ENCODE measurements at places on chromosomes 4 and X. TPM values are rescaled to one million over a fixed set of nuclear protein-coding genes. Genes with fewer than 3 reads are reported as not detected.

RNF175 gene
- total RNA-seq: not detected

GRCh38 chrX:13898083-13898482 lies 81.2 kb upstream of the GPM6B start:
- DNase-seq: peak; percentile 19

SFRP2 gene
- total RNA-seq: not detected

RBBP7 gene
- 123 TPM for total RNA-seq

DNA sequence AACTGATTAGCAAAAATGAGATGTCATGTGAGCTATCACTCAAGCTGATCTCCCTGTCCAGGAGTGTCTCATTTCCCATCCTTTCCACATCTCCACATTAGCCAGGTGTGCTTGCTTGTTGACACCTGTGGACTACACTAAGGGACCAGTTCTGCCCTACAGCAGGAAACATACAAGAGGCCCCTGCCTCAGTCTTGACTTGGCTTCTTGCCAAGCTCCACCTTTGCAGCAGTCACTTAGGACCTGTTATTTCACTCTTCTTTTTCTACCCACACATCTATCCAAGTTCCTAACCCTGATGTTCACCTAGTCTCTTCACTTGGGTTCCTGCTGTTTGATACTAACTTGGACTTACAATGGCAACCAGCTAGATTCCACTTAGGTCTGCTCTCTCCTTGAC lies 13.2 kb downstream of the FRMD7 start:
- DNase-seq: no peak

PSAPL1 gene
- total RNA-seq: not detected

ACE2 gene
- total RNA-seq: not detected

Measured in fibroblast of villous mesenchyme (primary cell).